ENCODE measurements at places on chromosomes 5 and 9.

GRCh38 chr5:147534172-147534951, 24.5 kb upstream of the DPYSL3 start:
- no peak for DNase-seq

DNA sequence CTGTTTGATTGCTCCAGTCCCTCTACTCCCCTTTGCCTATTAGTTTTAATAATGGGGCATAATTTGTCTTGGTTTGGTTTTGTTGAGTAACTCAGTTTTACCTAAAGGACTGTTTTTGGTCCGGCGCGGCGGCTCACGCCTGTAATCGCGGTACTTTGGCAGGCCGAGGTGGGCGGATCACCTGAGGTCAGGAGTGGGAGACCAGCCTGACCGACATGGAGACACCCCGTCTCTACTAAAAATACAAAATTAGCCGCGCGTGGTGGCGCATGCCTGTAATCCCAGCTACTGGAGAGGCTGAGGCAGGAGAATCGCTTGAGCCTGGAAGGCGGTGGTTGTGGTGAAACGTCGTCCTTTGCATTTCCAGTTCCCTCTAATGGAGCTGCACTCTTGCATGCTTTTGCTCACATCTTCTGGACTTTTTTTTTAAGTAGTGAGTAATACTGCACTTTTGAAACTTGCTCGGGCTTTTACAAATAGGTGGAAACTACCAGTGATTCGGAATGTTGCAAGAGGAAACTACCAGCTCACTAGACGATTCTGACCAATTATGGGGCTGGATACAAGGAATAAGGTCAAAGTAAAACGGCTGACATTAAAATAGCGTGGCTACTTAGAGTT, 721 bp upstream of the MAML1 start:
- no peak for DNase-seq

GRCh38 chr5:149707097-149707496, 23.0 kb upstream of the PPARGC1B start:
- DNase-seq: no peak

GRCh38 chr9:69109152-69109551, 64.9 kb upstream of the TJP2 start:
- no peak for DNase-seq

DNA sequence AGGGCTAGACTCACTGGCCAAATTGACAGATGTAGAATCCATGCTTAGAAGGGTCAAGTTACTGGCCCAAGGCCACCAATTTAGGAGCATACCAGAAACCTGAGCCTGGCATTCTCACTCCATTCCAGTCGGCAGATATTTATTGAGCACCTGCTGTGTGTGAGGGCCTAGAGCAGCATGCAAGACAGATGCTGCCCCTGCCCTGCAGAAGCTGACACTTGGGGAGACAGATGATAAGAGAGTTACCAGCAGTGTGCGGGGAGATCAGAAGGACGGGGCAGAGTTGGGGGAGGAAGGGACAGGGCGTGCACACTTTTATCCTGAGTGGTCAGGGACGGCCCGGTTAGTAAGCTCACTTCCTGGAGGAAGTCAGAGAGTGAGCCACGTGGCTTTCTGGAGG, 111.5 kb upstream of the RAPGEF1 start:
- no peak for DNase-seq

DNA sequence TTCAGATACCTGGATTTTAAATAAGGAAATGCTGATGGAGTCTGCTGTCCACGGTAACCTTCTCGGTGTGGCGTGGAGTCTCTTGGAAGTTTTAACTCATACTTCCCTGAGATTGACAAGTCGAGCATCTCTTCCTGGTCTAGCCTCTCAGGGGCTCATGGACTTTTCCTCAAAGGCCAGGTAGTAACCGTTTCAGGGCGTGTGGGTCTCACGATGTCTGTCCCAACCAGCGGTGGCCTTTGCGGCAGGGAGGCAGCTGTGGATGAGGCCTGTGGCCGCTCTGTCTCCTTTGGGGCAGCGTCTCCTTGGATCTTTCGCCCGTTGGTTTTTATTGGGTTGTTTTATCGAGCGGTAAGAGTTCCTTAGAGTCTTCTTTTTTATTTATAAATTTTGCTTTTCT, 32.8 kb downstream of the CEP72 start:
- DNase-seq: no peak

GRCh38 chr5:168770036-168770498, 190.9 kb upstream of the PANK3 start:
- no peak for DNase-seq

GRCh38 chr5:1685066-1685465, 114.6 kb downstream of the MRPL36 start:
- no peak for DNase-seq

GRCh38 chr5:140116716-140117115, 2.8 kb downstream of the PURA start:
- DNase-seq: no peak

- no peak for DNase-seq
Measured at GRCh38 chr9:95103281-95103771, 214.2 kb downstream of the FANCC start.

DNA sequence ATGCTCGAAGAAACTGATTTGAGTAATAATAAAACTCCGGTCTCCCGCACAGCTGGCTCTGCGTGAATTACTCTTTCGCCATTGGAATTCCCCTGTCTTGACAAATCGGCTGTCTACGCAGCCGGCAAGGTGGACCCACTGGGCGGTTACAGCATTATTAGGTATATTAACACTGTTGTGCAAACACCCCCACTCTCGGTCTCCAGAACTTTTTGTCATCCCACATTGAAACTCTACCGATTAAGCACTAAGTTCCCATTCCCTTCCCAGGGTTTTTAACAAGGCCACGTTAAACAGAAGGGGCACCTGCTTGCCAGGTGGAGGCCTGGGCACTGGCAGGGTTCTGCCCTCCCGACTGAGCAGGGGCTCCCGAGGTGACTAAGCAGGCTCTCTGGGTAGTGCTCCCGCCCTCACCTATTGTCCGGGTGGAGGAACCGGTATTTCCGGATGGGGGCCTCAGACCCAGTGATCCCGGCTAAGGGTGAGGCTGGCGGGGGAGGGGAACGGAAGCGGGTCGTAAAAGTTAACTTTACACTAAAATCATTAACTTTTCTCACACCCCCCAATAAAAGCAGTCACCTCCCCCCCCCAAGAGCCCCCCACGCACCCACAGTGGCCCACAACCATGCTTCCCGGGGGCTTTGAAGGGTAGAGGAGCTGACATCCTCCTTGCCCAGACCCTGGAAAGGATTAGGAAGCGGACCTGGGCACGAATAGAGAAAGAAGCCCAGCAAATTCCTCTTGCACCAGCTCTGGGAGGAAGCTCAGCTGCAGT, 53.5 kb upstream of the TJP2 start:
- DNase-seq: no peak

GRCh38 chr9:107638521-107639310, 149.1 kb upstream of the KLF4 start:
- DNase-seq: no peak

DNA sequence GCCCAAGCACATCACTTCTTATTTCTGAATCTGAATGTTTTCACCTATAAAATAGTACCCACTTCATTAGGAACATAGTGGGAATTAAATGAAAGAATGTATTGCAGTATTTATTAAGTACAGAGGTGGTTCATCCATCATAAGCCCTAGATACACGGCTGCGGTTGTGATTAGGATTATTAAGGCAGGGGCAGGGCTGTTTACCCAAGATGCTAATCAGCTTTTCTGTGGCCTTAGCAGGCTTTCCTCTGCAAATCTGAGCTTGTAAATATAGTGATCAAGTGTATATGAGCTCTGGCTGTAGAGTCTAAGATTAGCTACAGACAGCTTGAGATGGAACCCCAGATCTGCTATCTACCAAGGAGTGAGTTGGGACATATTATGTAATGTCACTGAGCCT, 124.1 kb upstream of the ADRA1B start:
- DNase-seq: no peak

GRCh38 chr5:142600092-142600491, 85.8 kb downstream of the FGF1 start:
- no peak for DNase-seq

- no peak for DNase-seq
Measured at GRCh38 chr5:174481737-174482136, 242.6 kb upstream of the MSX2 start.

GRCh38 chr5:127615916-127616315, 33.0 kb upstream of the CTXN3 start:
- no peak for DNase-seq

- DNase-seq: no peak
Measured at GRCh38 chr5:56649569-56649968, 165.8 kb upstream of the MAP3K1 start.

GRCh38 chr9:123689701-123690428, 240.1 kb downstream of the DENND1A start:
- DNase-seq: no peak
